ENCODE measurements at places on chromosomes 16 and 17.
A peak's percentile ranks its signal among the peaks of the same experiment; 100 is the strongest.

- no peak for DNase-seq
These were observed 1.1 kb downstream of the NAA38 start for GRCh38 chr17:7856011-7856810.

DNA sequence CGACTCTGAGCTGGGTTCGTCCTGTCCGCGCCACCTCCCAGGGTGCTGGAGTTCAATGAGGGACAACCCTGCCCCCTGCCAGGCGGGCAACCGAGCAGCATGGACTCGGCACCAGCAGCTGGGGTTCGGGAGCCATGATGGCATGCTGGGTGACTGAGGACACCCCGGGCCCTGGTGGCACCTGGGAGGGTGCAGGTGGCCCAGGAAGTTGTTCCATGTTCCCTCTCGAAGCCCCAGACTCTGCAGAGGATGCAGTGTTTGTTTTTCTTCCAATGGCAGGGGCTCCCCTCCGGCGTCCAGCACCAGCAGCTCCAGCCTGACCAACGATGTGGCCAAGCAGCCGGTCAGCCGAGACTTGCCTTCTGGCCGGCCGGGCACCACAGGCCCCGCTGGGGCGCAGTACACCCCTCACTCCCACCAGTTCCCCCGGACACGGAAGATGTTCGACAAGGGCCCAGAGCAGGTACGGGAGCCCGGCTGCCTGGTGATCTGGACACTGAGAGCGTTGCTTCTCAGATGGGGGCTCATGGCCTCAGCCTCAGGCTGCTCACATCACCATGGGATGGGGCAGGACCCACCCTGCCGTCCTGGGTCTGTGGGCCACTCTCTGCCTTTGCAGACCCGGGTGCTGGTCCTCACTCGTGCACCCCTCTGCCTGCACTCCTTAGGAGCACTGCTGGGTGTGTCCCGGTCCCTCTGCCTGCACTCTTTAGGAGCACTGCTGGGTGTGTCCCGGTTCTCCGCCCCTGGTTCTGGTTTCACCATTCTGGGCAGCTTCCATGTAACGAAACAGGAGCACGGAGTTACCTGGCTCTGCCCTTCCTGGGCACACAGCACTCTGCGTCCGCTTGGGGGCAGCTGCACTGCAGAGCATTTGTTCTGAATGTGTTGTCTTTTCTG, 68.2 kb upstream of the CHMP6 start:
- no peak for DNase-seq

GRCh38 chr16:35195864-35196216, 1736.4 kb downstream of the TP53TG3F start:
- DNase-seq: no peak

GRCh38 chr17:18344021-18344420, 19.3 kb downstream of the SHMT1 start:
- DNase-seq: no peak

- DNase-seq: no peak
These were observed 351.0 kb upstream of the PSMD7 start for GRCh38 chr16:73945631-73946030.

DNA sequence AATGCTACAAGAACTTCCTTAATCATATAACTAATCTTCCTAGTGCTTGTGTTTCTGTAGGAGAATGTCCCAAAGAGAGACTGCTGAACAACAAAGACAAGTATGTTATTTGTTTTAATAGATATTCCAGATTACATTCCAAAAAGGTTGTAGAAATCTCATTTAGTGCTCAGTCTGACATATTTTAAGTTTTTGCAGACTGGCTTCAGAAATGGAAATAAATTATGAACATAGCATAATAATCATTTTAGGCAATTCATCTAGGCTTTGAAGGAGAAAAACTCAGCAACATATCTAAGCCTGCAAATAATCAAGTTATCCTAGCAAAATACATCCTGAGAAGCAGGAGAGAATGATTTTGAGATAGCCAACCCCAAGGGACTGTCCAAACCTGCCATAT, 171.6 kb upstream of the CDH5 start:
- DNase-seq: no peak

GRCh38 chr17:27245230-27245696, 48.7 kb upstream of the WSB1 start:
- no peak for DNase-seq

- DNase-seq: no peak
These were observed 17.0 kb downstream of the PITPNA start for GRCh38 chr17:1545618-1546017.

GRCh38 chr17:31690151-31690551, 168.9 kb downstream of the COPRS start:
- no peak for DNase-seq

DNA sequence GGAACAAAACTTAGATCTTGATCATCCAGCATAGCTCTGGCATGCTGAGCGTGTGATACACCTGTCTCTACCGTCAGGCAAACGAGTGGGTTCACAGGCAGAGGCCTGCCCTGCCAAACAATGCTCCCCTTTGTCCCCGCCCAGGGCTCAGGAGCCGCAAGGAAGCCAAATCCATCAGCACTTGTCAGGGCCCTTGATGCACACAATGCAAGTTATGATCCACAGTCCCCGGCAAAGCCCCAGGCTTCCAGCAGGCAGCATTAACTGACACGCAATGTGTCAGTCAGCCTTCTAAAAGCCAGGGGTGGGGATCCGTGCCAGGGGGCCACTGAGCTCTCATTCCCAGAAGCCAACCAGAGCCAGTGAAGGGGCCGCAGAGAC, 460.9 kb downstream of the SLC39A11 start:
- DNase-seq: peak; percentile 15

DNA sequence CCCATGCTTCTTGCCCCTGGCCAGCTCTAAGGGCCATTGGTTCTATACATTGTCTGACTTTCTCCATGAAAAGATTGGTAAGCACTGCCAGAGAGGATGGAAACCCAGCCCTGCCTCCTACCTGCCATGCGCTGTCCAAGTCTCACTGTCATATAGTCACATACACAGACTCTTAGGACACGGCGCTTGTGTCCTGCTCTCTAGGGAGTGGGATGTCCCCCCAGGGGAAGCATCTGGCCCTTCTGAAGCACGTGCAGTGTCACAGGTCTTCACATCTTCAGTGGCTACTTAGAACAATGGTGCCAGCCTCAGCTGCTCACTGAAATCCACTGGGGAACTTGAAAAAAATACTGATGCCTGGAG, 38.7 kb downstream of the MYO18A start:
- DNase-seq: no peak

- no peak for DNase-seq
These were observed 96.9 kb downstream of the SKAP1 start for GRCh38 chr17:48333034-48333530.

DNA sequence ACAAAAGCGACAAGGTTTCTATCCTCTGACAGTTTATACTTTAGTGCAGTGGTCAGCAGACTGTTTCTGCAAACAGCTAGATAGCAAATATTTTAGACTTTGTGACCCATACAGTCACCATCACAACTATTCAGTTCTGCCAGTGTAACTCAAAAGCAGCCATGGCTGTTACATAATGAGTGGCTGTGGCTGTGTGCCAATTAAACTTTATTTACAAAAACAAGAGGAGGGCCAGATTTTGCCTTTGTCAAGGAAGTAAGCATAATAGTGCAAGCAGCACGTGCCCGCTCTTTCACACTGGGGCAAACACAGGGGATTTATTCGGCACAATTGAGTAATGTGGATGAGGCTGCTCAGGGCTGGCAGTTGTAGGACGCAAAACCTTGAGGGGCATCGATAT, 551.5 kb downstream of the MAF start:
- DNase-seq: no peak

- DNase-seq: no peak
These were observed 64.3 kb downstream of the IGF2BP1 start for GRCh38 chr17:49061524-49061943.

DNA sequence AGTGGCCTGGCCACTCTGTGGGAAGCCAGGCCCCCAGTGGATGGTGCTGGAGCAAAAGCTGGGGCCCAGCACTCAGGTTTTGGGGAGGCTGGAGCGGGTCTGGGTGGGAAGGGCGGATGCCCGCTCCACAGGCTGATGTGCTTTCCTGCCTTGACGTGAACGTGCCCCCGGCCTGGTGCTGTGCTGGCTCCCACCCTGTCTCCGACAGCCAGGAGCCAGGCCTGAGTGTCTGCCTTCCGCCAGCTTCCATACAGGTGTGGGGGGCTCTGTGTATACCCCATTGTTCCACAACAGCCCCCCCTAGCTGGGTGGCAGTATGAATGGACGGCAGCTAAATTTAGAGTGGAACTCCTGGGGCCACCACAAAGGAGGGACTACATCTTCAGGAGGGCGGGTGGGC, 20.0 kb downstream of the HIC1 start:
- no peak for DNase-seq

GRCh38 chr17:44502598-44503146, 534 bp downstream of the GPATCH8 start:
- DNase-seq: no peak

- DNase-seq: no peak
These were observed 9.4 kb downstream of the TMEM92 start for GRCh38 chr17:50283714-50284113.

- no peak for DNase-seq
These were observed 19.2 kb downstream of the KDM8 start for GRCh38 chr16:27222249-27223225.

- no peak for DNase-seq
These were observed 338.9 kb downstream of the CA10 start for GRCh38 chr17:51819341-51820219.

- DNase-seq: no peak
These were observed 67.9 kb downstream of the FTO start for GRCh38 chr16:53771655-53772497.

GRCh38 chr16:75372236-75372856, 61.0 kb downstream of the CFDP1 start:
- DNase-seq: no peak

GRCh38 chr16:28131181-28131580, 67.7 kb upstream of the GSG1L start:
- DNase-seq: no peak

GRCh38 chr17:72380737-72381136, 259.9 kb downstream of the SOX9 start:
- no peak for DNase-seq

GRCh38 chr16:4603624-4604170, 11.0 kb downstream of the UBALD1 start:
- no peak for DNase-seq

DNA sequence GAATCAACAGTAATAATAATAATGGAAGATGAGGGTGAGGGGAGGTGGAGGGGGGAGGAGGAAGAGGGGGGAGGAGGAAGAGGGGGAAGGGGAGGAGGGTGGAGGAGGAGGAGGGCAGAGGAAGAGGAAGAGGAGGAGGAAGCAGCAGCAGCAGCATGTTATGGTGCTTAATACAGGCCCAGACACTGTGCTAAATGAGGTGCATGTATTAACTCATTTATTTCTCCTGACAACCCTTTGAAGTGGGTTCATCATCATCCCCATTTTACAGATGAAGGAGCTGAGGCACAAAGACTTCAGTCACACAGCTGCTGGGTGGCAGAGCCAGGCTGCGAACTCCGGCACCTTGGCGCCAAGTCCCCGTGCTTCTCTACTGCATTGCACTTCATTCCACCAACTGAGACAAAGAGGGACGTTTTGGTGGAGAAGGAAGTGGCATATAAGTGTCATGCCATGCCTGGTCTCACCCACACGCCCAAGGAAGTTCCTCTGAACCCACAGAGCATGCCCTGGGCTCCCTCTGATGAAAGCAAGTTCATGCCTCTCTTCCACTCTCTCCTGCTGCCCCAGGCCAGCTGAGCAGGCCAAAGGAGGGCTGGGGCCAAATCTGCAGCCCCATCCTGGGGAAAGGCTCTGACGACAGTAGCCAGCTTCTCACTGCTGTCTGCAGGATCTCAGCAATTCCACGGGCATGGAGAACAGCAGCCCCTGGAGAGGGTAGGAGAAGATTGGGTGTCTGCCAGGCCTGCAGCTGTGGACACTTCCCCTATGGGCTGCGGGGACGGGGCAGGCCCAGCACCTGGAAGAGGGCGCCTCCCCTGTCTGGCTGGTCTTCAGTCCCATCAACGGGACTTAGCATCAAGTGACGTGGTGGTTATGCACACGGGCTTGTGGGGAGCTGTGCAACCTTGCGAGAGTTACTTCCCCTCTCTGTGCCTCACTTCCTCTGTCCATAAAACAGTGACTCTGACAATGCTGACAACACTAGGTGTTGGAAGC, 21.8 kb downstream of the XYLT1 start:
- no peak for DNase-seq

DNA sequence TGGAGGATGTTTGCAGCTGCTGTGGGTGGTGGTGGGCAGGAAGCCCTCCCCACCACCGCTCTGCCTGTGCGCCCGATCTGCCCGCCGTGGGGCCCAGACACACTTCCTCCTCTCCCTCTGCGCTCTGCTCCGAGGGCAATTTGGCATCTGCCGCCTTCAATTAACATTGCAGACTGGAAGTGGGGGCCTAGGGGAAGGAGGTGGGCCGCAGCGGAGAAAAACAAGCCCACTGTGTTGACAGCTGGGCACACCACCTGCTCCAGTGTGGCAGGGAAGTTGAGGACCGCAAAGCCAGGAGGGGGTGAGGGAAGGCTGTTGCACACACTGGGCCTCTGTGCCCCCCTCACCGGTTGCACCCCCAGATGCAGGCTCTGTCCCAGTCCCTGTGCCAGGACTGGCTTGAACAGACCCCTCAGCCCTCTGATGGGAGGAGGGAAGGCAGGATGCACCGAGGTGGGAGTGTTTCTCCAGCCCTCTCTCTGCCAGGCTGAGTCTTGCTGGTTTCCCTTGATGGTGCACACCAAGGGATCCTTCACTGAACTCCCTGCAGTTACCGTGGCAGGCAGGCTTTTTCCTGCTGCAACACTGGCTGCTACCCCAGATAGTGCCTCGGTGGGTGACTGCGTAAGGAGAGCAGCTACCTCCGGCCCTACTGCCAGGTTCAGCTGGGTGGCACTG, 72.8 kb upstream of the MED9 start:
- DNase-seq: no peak

DNA sequence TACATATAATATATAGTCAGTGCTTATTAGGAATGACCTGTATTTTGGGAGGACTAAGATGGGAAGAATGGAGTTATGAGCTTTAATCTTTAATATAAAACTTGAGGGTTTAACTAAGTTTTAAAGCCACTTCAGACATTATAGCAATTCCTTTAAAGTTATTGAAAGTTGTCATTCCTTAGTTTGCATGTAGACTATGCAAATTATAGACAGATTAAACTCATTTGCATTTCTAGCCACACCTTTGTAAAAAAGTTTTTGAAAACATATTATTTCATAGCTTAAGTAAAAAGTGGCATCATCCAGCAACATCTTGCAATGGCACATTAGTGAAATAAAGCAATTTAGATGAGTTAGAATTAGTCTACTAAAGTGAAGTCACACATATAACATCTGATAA, 49.8 kb downstream of the C17orf58 start:
- no peak for DNase-seq

- DNase-seq: no peak
These were observed 761 bp downstream of the GAN start for GRCh38 chr16:81315271-81316175.

DNA sequence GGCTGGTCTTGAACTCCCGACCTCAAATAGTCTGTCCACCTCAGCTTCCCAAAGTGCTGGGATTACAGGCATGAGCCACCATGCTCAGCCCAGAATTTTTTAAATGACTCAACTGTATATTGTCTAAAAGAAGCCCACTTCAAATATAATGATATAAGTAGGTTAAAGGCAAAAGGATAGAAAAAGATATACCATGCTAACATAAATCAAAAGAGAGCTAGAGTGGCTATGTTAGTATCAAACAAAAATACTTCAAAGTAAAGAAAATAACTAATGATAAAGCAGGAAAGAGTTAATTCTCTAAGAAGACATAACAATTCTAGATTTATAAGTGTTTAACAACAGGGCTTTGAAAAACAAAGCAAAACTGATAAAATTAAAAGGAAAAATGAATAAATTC, 13.3 kb upstream of the MPO start:
- no peak for DNase-seq

Data from NCI-H187 treated with DMSO at 0.1 percent for 48 hours (cell line).